Cardiac muscle cell (in vitro differentiated cells and primary cell): ENCODE measurements at places on chromosomes 3 and 15. TPM values are rescaled to one million over a fixed set of nuclear protein-coding genes. Genes with fewer than 3 reads are reported as not detected.

DNA sequence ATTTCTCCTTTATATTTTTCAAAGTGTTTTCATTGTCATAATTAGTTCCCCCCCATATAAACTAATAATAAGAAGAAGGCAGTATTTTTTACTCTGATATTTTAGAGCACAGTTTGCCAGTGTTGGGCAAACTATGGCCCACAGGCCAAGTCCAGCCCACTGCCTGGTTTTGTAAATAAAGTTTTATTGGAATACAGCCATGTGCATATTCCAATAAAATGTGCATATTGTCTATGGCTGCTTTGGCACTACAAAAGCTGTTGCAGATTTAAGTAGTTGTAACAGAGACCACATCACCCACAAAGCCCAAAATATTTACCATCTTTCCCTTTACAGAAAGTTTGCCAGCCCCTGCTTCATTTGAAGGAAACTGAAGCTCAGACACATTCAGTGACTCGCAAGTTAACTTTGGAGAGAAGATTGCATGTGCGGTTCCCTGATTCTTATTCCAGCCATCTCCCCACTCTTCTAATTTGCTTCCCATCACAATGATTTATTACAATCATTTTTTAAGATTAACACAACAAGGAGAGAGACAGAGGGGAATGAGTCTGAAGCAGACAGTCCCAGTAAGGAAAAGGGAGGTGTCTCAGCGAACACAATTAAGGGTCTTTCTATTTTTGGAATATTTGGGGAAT lies 48.9 kb downstream of the RFTN1 start:
- DNase-seq: no peak

DNA sequence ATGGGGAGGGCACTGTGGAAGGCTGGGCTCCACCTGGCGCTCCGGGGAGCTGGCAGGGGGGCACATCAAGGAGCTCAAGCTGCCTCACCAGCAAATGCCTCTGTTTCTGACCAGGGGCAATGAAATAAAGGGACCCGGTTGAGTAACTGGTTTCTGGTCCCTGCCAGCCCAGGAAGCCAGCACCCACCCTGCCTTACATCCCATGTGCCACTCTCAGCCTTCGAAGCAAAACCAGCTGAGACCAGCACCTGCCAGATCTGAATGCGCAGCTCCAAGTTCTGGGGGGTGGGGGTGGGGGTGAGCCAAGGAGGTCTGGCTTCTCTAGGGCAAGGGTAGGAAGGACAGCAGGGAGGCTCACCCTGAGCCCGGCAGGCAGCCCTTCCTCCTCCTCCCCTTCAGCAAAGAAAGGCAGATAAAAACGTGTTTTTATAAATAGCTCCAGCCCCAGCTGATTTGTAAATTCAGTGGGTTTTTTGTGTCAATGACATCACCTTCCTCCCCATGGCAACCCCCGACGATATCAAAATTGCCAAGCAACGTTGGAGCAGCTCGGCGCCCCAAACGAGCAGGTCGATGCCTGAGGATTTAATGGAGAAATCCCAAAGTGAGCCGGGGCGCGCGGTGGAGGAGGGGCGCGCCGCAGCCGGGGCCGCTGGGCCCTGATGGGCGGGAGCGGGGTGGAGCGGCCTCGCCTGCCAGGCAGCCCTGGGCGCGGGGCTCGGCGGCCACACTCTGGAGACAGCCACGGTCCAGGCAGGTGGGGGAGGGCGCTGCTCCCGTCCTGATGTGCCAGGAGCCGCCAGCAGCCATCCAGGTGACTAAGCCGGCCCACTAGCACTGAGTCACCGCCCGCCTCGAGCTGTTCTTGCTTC lies at the start of gene PAK6:
TSS of gene PAK6 (plus strand) at position 532 of the 872 bp plus-strand sequence. CDS start 25,723 bp downstream, outside the sequence.
- DNase-seq: peak; percentile 69

DNA sequence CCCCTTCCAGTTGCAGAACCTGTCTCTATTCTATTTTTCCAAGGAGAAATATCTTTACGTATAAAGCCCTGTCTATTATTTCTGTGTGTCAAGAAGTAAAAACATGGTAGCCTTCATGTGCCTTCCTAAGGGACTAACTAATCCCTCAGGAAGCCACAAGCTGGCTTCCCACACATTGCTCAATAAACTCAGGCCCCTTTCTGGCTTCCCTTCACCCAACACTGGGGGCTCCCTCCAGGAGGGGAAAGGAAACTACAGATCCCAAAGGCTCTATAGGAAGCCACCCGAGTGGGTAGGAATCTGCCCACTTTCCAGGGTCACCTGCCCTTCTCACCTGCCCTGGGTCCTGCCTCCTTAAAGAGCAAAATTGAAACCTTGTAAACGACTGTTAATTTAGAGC lies 4.6 kb downstream of the TLE3 start:
- DNase-seq: no peak

GRCh38 chr3:23865595-23866396 lies 51.0 kb downstream of the NKIRAS1 start:
- DNase-seq: peak; percentile 66

SELENOS gene
- 48.3 and 49.0 TPM in 2 replicates for total RNA-seq
